ENCODE measurements at places on chromosomes 3 and 15. TPM values are rescaled to one million over a fixed set of nuclear protein-coding genes. Genes with fewer than 3 reads are reported as not detected.

Gene POLR2M
- 141 TPM for total RNA-seq

GRCh38 chr3:159922861-159923312, 65.7 kb upstream of the IL12A start:
- no peak overlapping the region for H3K27ac ChIP-seq
- H3K36me3 ChIP-seq: no peaks in the 10 kb centered on the region

GRCh38 chr15:40361640-40362039, 3.6 kb downstream of the DISP2 start:
- peaks cover 5% of the 10 kb centered on the region for H3K4me1 ChIP-seq
- DNase-seq: no peak
- no peaks in the 10 kb centered on the region for H3K36me3 ChIP-seq
- no peak overlapping the region for H3K27ac ChIP-seq
- no peak overlapping the region for H3K4me3 ChIP-seq

DNA sequence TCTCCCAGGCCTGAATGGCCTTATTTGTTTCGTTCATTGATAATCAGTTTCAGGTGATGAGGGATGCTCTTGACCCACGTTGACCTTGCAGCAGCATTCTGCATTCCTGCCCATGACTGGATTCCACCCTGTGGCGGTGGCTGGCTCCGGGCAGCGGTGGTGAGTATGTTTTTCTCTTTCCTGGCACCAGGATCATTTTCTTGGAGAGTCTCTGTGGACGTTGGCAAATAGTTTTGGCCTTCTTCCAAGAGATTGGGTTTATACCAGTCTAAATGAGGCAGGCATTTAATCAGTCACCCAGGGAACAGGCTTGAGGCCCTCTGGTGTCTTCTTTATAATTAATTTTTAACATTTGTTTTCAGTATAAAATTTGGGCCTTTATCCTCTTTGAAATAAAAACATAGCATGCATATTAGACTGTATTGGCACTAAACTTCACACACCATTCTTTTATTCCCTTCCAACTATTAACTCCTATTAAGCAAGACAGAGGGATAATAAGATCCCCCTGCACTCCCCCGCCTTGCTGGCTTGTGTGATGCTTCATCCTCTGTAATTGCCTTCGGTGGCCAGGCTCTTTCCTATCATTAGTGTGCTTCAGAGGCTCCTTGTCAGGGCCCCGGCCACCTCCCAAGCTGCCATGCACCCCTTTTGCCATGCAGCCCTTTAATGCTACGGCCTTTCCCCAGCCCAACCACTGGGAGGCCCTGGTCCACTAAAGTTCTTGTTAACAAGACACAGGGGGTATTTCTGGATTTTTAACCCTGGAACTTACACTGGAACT, 176.2 kb upstream of the TOPAZ1 start:
- H3K4me3 ChIP-seq: no peak overlapping the region
- H3K4me1 ChIP-seq: no peaks in the 10 kb centered on the region
- H3K36me3 ChIP-seq: no peaks in the 10 kb centered on the region
- no peak for DNase-seq

DNA sequence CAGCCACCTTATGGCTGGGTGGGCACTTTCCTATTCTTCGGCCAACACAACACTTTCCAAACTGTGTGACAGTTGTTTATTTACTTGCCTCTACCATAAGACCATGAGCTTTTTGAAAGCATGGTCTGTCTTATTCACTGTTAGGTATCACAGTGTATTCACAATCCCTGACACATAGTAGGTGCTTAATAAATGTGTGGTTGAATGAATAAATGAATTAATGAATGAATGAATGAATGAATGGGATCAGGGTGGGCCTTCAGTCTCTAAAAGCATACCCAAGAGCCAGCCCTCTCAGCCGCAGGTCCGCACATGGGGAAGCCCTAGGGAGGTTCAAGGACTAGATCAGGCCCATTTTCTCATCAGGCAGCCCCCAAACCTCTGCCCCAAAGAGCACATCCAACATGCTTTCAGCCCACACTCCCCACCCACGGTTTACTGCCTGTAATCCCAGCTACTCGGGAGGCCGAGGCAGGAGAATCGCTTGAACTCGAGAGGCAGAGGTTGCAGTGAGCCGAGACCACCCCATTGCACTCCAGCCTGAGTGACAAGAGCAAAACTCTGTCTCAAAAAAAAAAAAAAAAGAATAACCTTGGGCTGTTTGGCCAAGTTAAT, 95.9 kb downstream of the LIPC start:
- no peaks in the 10 kb centered on the region for H3K36me3 ChIP-seq
- no peak for DNase-seq
- no peak overlapping the region for H3K4me3 ChIP-seq
- peak overlapping the region; percentile 74 for H3K27ac ChIP-seq
- no peaks in the 10 kb centered on the region for H3K4me1 ChIP-seq

GRCh38 chr3:149954812-149955211, 15.9 kb downstream of the PFN2 start:
- no peaks in the 10 kb centered on the region for H3K27me3 ChIP-seq
- DNase-seq: no peak
- no peaks in the 10 kb centered on the region for H3K36me3 ChIP-seq
- no peak overlapping the region for H3K4me3 ChIP-seq
- H3K4me1 ChIP-seq: no peaks in the 10 kb centered on the region
- H3K27ac ChIP-seq: no peak overlapping the region

Gene CCR1
- total RNA-seq: 6.6 TPM
